ENCODE measurements at places on chromosomes 1 and 21.

- no peak for DNase-seq
Measured at GRCh38 chr1:61539720-61540462, 185.1 kb downstream of the TM2D1 start.

DNA sequence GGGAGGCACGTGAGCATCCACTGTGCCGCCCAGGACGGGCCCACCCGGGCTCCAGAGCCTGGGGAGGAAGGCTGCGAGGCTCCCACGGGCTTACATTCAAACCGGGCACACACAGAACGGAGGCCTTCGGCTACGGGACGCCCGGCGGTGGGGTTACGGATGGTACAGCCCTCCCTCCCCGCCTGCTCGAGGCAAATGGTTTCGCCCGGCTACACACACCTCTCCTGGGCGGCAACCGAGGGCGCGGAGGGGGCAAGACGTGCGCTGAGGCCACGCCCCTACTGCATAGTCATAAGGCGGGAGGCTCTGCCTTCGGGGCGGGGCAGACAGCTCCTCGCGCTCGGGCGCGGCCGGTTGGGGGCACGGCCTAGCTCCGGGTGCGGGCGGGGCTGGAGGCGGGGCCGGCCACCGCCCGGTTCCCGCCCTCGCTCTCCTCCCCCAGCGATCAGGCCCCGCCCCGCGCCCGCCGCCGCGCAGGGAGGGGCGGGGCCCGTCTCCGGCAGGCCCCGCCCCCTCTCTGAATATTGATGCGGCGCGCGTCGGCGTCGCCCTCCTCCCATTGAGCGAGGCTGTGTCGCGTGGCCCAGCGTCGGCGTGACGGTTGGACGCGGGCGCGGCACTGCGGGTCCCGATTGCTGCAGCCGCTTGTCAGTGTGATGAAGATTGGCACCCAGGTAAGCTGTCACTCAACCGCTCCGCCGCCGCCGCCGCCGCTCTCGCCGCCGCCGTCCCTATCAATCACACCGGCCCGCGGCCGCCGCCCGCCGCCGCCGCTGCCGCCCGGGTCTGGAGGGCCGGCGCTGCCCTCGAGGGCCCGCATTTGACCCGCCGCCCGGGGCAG lies at the start of gene PKNOX1:
Gene PKNOX1, plus strand, starts transcription at position 572 of the 841 bp plus-strand sequence. CDS start 29,820 bp downstream, outside the sequence.
- peak; percentile 92 for DNase-seq

- no peak for DNase-seq
Measured at GRCh38 chr1:119470958-119471357, 36.1 kb upstream of the HSD3B1 start.

- no peak for DNase-seq
Measured at GRCh38 chr1:22708777-22709176, 1.9 kb upstream of the EPHB2 start.

GRCh38 chr1:197400522-197400902 lies 132.5 kb downstream of the CRB1 start:
- no peak for DNase-seq

DNA sequence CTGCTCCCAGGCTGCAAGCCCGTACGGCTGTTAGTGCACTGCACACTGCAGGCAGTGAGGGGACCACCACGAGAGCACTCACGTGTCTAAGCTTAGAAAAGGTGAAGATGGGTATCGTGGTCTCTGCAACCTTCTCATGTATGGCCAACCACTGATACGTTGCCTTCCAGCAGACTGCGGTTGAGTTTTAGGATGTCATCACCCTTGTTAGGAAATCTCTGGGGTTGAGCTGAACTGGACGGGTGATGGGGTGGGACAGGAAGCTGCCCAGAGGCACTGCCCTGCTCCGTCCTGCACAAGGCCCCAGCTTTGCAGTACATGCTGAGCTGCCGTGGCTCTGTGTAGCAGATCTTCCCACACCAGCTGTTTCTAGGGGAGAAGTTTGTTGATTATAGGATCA lies 43.3 kb downstream of the FAAP20 start:
- DNase-seq: no peak

- no peak for DNase-seq
Measured at GRCh38 chr1:175830500-175830899, 87.1 kb upstream of the TNR start.

DNA sequence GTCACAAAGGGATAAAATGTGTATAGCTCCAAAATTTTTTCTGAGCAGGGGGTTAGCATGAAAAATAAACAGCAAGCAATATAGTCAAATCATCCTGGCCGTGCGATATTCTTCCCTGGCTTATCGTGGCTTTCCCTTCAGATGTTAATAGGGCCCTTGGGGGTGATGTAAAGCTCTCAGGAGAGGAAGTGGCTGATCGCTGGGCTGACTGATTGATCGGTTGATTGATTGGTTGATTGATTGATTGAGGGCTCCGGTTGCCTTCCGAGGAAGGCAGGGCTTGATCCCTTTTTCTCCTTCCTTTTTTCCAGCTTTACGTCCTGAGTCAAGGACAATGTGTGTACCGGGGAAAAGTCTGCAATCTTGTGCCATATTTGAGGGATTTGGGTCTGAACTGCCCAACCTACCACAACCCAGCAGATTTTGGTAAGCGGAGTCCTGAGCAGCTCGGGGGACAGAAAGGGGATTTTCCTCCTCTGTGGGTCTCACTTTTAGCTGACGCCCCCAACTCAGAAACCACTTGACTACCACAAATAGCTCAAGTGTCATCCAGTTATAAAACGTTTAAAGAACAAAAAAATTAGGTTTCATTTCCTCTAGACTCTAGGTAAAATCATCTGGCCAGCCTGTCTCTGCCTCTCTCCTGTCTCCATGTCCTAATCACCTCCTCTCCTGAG lies 29.5 kb downstream of the TFF3 start:
- DNase-seq: no peak

DNA sequence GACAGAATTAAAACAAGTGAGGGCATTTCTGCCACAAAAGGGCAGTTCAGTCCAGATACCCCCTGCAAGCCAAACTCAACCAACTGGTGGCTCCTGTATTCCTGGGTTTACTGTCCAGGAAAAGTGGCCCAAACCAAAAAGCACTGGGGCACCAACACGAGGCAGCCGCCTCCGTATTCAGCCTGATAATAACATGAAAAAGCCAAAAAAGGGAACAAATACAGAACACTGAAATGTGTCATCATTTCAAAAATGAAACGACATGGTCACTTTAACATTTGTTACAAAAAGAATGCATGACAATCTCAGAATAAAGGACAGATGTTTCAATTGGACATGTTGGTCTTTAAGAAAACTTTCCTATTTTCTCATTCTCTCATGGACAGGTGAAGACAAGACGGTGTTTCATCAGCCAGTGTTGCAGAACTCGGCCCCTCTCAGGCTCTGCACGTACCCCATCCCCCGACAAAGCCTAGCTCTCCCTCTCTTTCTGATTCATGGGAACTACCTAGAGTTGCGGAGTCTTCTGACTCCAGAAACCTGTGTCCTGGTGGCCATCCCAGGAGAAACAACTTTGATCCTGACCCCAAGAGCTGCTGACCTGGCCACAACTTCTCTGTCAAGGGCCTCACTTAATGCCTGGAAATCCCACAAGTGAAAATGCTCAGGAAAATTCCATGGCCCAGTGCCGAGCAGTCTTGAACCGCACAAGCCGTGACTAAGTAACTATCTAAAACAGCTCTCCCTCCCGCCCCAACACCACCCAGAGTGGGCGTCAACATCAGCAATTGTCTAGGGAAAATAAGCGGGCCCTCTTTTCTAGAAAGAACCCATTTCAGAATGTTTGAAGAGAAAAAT lies 27.1 kb downstream of the ZBTB17 start:
- DNase-seq: peak; percentile 89

- no peak for DNase-seq
Measured at GRCh38 chr1:157404063-157404501, 148.2 kb downstream of the FCRL5 start.

DNA sequence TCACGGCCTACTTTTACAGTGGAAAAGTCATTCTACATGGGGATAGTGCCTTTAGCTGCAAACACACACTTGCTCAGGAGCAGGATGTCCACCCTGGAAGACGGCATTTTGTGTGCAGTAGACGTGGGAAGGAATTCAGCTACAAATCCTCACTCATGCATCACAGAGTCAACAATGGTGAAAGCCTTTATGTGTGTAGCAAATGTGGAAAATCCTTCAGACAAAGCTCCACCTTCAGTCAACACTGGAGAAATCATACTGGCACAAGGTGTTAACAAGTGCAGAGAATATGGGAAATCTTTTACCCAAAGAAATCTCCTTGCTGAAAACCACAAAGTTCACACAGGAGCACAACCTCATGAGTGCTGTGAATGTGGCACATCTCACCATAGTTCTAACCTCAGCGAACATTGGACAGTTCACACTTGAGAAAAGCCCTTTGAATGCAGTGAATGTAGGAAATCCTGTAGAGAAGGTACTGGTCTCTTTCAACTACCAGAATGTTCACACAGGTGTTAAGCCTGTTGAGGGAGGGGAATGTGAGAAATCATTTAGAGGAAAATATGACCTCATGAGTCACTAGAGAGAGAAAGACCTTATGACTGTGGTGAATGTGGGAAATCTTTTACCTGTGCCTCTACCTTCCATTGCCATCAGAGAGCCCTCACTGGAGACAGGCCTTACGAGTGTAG lies 101.8 kb downstream of the PTGS2 start:
- DNase-seq: peak; percentile 54

DNA sequence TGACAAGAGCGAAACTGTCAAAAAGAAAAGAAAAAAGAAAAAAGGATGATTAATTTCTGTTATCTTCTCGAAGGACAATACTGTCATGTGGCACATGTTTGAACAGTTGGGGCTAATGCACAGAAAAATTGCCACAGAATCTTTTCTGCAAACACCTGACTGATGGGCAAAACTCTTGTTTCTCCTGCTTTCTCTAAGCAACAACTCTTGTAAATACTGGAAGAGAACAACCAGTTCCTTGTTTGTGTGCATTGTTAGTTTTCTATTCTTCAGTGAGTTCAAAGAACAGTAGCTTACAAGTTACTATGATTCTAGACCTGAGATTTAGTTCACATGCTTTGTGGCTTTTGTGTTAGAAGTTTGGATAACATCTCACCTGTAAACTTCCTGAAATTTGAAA lies 60.7 kb downstream of the CDC14A start:
- DNase-seq: no peak

DNA sequence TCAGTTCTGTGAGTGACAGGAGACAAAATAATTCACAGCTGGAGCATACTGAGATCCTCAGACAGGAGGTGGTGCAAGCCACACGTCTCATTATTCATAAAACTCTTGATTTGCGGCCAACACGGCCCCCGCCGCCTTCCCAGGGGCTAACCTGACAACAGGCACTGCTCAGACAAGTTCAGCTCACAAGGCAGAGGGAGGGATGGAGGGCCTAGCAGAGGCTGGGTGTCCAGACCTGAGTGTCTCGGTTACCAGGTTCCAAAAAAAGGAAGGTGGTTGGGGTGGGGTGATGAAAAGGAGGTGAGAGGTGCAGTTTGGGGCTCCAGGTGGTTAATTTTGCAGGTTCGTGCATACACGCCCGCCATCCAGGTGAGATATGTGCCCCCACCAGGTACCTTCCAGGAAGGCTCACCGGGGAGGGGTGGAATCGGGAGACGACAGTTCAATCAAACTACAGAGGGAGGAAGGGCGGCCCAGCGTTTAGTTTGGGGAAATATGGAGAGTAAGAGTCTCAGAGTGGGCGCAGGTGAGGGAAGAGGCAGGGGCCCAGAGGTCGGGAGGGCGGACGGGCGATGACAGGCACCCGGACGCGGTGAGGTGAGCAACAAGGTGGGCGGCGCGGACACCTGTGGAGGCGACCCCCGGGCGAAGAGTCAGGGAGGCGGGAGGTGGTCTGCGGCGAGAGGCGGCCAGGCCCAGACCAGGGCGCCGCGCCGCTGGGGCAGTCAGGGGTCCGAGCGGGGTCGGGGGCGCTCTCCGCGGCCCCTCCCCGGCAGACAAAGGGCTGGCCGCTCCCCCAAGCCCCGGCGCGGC lies 629 bp downstream of the CTNNBIP1 start:
- DNase-seq: no peak

- no peak for DNase-seq
Measured at GRCh38 chr1:50123071-50123470, 14.4 kb downstream of the ELAVL4 start.

GRCh38 chr1:26112407-26112775 lies 767 bp downstream of the PDIK1L start:
- no peak for DNase-seq

- no peak for DNase-seq
Measured at GRCh38 chr1:182614796-182615454, 10.7 kb upstream of the RGS16 start.

- no peak for DNase-seq
Measured at GRCh38 chr1:155178441-155179111, 4.9 kb downstream of the TRIM46 start.

DNA sequence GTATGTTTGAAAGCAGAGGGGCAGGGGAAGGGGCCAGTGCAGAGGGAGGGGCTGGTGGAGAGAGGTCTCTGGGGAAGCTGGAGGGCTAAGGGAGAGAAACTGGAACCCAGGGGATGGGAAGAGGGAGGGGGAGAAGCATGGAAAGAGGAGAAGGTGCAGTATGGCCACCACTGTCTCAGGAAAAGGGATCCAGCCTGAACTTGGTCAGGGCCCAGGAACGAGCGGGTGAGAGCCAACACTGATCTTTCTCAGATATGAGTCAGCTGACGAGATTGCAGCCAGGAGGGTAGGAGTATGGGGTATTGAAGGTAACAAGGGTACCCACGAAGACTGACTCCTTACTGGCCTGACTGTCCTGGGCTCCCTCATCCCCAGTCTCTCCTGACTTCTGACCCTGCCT lies 18.0 kb downstream of the TIE1 start:
- DNase-seq: no peak

DNA sequence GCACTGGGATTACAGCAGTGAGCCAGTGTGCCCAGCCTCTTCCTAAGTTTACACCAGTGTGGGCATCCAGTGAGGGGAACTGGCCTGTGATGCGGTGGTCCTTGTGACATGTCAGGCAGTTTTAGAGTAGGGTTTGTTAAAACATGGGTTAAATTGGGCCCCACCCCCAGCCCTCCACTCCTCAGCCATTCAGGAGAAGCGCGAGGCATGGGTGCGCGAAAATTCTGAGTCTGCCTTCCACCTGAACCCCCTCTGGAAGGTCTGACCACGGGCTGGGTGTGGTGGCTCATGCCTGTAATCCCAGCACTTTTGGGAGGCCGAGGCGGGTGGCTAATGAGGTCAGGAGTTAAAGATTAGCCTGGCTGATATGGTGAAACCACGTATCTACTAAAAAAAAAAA lies 51.7 kb downstream of the SKI start:
- DNase-seq: no peak

DNA sequence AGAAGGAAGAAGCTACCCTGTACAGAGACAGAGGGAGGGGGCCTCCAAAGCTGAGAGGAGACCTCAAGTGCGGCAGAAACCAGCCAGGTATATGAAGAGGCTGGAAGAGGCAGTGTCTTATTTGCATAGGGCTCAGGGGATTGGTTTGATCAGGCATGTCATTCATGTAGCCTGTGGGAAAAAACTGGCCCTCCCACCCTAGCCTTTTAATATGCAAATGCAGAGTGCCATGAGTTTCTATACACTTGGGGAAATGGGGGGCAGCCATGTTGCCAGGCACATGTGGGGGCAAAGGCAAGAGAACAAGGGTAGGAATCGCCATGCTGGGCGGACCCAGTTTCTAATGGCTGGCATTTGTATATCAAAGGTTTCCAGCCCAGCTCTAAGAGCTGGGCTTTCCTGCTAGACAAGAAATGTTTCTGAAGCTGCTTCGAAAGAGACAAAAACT lies 172.7 kb downstream of the RASAL2 start:
- DNase-seq: no peak

- DNase-seq: no peak
Measured at GRCh38 chr21:45592208-45592619, 50.0 kb upstream of the SLC19A1 start.

- DNase-seq: no peak
Measured at GRCh38 chr1:55519276-55519675, 304.1 kb upstream of the USP24 start.

GRCh38 chr1:119310301-119310700 lies 58.3 kb upstream of the HAO2 start:
- DNase-seq: no peak

- no peak for DNase-seq
Measured at GRCh38 chr21:39489380-39489924, 37.7 kb downstream of the SH3BGR start.
